ENCODE measurements at places on chromosomes 4 and X. TPM values are rescaled to one million over a fixed set of nuclear protein-coding genes. Genes with fewer than 3 reads are reported as not detected.

Gene RNF128
- total RNA-seq: 1.7 TPM

Gene CYLC1
- total RNA-seq: not detected

Gene MAGEB17
- total RNA-seq: not detected

Gene TMEM47
- total RNA-seq: 5.0 TPM

Gene PSAPL1
- total RNA-seq: not detected

DNA sequence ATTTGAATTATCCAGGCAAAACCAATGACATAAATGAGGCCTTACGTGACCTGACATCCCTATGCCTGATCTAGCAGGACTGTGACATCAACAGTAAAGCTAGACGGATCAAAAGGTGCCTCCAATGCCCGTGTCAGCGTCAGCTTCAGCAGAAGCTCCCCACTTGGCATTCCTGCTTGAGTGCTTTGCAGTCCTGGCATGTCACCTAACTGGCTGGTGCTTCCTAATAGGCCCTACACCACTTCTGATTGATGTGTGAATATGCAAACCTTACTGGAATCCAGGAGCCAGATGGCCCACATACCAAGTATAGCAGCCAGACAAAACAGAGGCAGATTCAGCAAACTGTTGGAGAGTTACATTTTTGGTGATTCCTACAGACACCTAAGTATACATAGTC lies 224.2 kb downstream of the DMD start:
- no peak for DNase-seq
- H3K27me3 ChIP-seq: no peaks in the 10 kb centered on the region
- no peaks in the 10 kb centered on the region for H3K36me3 ChIP-seq
- no peak overlapping the region for H3K4me3 ChIP-seq

GRCh38 chrX:68830419-68831404 lies 1.9 kb downstream of the EFNB1 start:
- DNase-seq: no peak
- H3K27me3 ChIP-seq: no peaks in the 10 kb centered on the region
- no peaks in the 10 kb centered on the region for H3K36me3 ChIP-seq
- peak overlapping the region; percentile 31 for H3K27ac ChIP-seq
- no peaks in the 10 kb centered on the region for H3K4me1 ChIP-seq

DNA sequence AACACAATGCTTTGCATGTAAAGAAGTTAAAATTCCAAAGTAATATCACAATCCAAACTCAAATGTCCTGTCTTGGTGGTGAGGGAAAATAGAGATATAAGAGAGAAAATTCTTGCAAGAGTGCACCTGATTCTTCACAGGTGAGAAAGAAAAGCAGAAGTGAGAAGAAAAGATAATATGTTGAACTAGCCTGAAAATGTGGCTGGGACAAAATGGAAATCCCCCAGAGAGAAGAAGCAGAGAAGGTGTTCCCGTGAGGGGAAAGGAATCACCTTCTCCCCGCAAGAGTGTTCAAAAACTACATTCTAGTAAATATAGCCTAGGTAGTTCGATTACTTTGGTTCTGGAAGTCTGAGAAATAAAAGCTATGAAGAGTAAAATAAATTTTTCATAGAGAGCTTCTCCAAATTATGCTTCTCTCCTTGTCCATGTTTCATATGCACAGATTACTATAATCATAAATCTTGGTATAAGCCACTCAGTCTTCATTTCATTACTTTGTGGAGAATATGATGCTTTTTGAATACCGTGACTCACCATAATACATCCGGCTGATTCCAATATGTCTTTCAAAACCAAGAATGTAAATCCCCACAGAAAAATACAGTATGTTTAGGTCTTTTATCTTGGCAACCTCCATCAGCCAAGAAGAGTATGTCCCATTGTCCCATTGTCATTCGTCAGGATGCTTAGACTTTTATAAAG lies 63.1 kb downstream of the COX18 start:
- H3K4me1 ChIP-seq: no peaks in the 10 kb centered on the region
- H3K27ac ChIP-seq: no peak overlapping the region
- DNase-seq: no peak
- no peak overlapping the region for H3K4me3 ChIP-seq

DNA sequence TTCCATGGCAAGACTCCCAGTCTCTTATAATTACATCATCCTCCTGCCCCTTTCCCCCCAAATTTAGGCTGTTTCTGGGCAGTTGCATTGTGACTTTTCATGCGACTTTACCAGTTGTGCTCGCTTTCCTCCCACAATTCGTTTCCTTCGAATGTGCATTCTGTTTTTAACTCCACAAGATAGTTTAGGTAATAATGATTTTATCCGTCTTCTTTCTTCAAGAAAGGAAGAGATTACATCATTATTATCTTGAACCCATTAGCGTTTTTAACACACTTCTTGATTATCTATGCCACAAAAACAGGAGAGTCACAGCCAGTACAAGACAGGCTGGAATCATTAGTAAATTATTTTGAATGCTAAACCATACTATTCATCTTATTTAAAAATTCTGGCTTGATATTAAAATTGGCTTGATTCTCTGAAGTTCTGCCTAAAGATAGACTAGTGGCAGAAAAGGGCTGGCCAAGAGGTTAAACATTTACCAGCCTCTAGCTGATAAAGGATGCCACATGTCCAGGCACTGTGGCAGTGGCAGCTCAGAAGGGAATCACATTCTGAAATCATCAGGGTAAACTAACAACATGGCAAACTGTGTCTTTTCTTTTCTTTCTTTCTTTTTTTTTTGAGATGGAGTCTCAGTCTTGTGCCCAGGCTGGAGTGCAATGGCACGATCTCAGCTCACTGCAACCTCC lies 19.7 kb upstream of the PLA2G12A start:
- DNase-seq: no peak
- H3K27me3 ChIP-seq: no peaks in the 10 kb centered on the region
- H3K4me1 ChIP-seq: no peaks in the 10 kb centered on the region

DNA sequence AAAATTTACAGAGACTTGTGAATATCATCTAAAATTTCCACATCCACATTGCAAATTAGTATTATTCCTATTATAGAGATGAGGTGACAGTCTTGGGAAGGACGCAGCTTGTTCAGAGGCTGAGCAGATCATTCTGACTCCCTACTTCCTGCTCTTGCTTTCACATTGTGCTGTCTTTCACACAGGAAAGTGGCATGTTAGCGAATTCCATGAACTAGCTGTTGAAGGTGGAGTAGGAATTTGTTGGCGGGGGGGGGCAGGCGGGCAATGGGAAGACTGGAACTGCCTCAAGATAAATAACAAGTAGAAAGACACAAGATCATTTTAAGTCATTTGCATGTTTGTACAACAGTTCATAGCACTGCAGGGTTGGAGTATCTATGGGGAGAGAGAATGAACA lies 2.3 kb downstream of the PF4V1 start:
- no peak overlapping the region for H3K4me3 ChIP-seq
- no peak overlapping the region for H3K27ac ChIP-seq
- no peak for DNase-seq
- no peaks in the 10 kb centered on the region for H3K4me1 ChIP-seq
- no peaks in the 10 kb centered on the region for H3K27me3 ChIP-seq

DNA sequence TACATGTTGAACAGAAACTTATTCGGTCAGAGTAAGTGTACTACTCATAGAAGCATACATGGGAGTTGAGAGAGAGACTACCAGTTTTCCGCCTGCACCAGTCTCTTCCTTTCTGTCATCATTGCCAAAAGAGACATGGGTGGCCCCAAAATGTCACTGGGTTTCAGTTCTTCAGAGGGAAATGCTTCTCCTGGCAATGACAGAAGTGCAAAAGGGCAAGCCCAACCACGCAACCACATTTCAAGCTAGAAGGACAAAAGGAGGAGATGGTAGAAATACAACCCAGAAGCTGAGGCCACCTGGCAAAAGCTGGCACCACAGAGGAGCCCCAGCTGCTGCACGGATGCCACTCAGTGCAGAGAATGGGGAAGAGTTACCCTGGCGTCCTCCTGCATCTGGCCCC lies 320.1 kb downstream of the BCOR start:
- no peak overlapping the region for H3K4me3 ChIP-seq
- H3K36me3 ChIP-seq: no peaks in the 10 kb centered on the region
- DNase-seq: no peak
- no peaks in the 10 kb centered on the region for H3K4me1 ChIP-seq
- no peaks in the 10 kb centered on the region for H3K27me3 ChIP-seq
- no peak overlapping the region for H3K27ac ChIP-seq

DNA sequence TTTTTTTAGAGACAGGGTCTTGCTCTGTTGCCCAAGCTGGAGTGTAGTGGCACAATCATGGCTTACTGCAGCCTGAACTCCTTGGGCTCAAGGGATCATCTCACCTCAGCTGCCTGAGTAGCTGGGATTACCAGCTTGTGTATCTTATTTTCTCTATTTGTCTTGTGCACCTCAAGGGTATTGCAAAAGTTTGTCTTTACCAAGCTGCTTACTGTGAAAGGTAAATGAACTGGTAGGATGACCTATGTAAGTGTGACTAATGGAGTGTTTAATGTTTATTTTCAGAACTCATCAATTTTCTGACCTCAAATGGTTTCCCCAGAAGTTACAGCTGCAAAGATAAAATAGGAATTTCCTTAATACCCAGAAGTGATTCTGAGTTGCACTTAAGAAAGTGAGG lies 5.3 kb upstream of the FGA start:
- H3K27ac ChIP-seq: no peak overlapping the region
- no peaks in the 10 kb centered on the region for H3K36me3 ChIP-seq
- H3K4me1 ChIP-seq: no peaks in the 10 kb centered on the region
- no peak overlapping the region for H3K4me3 ChIP-seq

DNA sequence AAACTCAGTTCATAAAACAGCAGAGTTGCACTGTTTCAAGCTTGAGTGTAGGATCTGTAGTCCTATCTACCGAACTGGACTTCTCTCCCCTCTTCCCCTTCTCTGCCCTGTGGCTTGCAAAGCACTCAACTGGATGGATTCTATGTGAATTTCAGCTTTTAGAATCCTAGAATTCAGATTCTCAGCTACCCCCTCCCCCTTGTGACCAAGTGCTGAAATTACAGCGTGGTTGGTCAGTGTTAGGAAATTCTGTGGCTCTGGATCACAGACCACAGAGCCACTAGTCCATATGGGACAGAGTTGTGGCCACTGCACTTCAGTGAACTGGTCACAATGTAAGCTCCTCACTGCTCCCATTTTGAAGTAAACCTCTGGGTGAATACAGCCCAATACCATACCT lies 64.6 kb upstream of the TRPC5 start:
- no peaks in the 10 kb centered on the region for H3K36me3 ChIP-seq
- H3K27me3 ChIP-seq: no peaks in the 10 kb centered on the region
- no peak overlapping the region for H3K4me3 ChIP-seq
- H3K27ac ChIP-seq: no peak overlapping the region
- H3K4me1 ChIP-seq: no peaks in the 10 kb centered on the region

DNA sequence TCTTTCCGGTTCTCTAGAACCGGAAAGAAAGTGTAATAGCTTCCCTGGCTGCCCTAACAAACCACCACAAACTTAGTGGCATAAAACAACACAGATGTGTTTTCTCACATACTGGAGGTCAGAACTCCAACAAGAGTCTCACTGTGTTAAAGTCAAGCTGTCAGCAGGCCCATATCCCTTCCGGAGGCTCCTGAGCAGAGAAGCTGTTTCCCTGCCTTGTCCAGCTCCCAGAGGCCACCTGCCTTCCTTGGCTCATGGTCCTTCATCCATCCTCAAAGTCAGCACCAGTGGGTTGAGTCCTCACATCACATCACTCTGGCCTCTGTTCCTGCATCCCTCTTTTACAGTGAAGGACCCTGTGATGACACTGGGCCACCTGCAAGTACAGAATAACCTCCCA lies 49.8 kb upstream of the HMX1 start:
- H3K27ac ChIP-seq: no peak overlapping the region
- H3K4me1 ChIP-seq: no peaks in the 10 kb centered on the region
- no peak for DNase-seq
- no peaks in the 10 kb centered on the region for H3K27me3 ChIP-seq
- no peaks in the 10 kb centered on the region for H3K36me3 ChIP-seq
- no peak overlapping the region for H3K4me3 ChIP-seq

GRCh38 chr4:155954939-155955338 lies 1.3 kb upstream of the CTSO start:
- H3K4me3 ChIP-seq: no peak overlapping the region
- H3K27me3 ChIP-seq: no peaks in the 10 kb centered on the region
- H3K4me1 ChIP-seq: no peaks in the 10 kb centered on the region

- no peak overlapping the region for H3K4me3 ChIP-seq
- no peaks in the 10 kb centered on the region for H3K4me1 ChIP-seq
- no peaks in the 10 kb centered on the region for H3K36me3 ChIP-seq
- H3K27ac ChIP-seq: no peak overlapping the region
- H3K27me3 ChIP-seq: no peaks in the 10 kb centered on the region
Observed at GRCh38 chrX:123425904-123426303, 241.8 kb downstream of the GRIA3 start.

- H3K4me3 ChIP-seq: peak within 1 kb of the TSS; percentile 75
- H3K27ac ChIP-seq: peak within 1 kb of the TSS; percentile 95
- no peaks in the 10 kb centered on the region for H3K4me1 ChIP-seq
- H3K27me3 ChIP-seq: no peaks in the 10 kb centered on the region
- peak; percentile 99 for DNase-seq
- no peaks in the 10 kb centered on the region for H3K36me3 ChIP-seq
Observed at GRCh38 chrX:53422086-53422860, at the start of gene SMC1A. SMC1A (minus strand) TSS chrX:53422654; CDS start chrX:53422600, 54 bp downstream.

DNA sequence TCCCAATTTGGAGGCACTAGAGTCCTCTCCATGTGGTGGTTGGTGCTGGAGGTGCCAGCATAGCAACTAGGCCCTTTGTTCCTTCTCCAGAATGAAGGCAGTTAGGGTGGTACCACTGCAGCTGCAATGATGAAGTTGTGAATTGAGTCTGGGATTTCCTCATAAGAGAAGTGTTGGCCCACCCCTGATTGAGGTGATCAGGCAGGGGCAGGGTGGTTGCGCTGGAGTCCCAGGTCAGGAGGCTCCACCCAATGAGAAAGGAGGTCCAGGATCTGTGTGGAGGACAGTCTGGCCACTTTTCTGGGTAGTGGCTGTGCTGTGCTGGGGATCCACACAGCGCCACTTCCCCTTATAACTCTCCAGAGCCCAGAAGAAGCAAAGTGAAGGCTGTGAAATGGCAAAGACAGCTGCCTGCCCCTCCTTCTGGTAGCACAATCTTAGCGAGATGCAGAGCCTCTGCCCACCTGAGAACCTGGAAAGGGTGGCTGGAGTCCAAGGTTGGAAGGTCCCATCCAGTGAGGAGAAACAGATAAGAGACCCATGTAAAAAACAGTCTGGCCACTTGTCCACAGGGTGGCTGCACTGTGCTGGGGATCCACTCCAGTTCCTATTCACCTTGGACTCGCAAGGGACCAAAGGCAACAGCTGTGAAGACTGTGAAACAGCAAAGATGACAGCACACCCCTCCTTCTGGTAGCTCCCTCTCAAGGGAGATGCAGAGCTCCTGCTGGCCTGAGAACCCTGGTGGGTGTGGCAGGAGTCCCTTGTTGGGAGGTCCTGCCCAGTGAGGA lies 124.6 kb downstream of the RRAGB start:
- no peaks in the 10 kb centered on the region for H3K36me3 ChIP-seq
- H3K27me3 ChIP-seq: no peaks in the 10 kb centered on the region
- no peak for DNase-seq
- no peaks in the 10 kb centered on the region for H3K4me1 ChIP-seq
- no peak overlapping the region for H3K27ac ChIP-seq

GRCh38 chr4:15781427-15782095 lies 3.4 kb downstream of the CD38 start:
- no peaks in the 10 kb centered on the region for H3K36me3 ChIP-seq
- H3K4me1 ChIP-seq: no peaks in the 10 kb centered on the region
- no peak for DNase-seq

GRCh38 chr4:37389967-37390580 lies 145.5 kb downstream of the NWD2 start:
- no peak overlapping the region for H3K27ac ChIP-seq
- no peak overlapping the region for H3K4me3 ChIP-seq
- H3K4me1 ChIP-seq: no peaks in the 10 kb centered on the region
- no peaks in the 10 kb centered on the region for H3K36me3 ChIP-seq
- no peak for DNase-seq

- no peak overlapping the region for H3K4me3 ChIP-seq
- peak overlapping the region; percentile 22 for H3K27ac ChIP-seq
- no peaks in the 10 kb centered on the region for H3K27me3 ChIP-seq
- H3K36me3 ChIP-seq: no peaks in the 10 kb centered on the region
Observed at GRCh38 chrX:66014556-66014955, 25.3 kb downstream of the VSIG4 start.

All from Peyer's patch (tissue), 4 donors.